ENCODE measurements at places on chromosomes 5 and 9.

- no peak for DNase-seq
These were observed 116.7 kb upstream of the PITX1 start for GRCh38 chr5:135150767-135151166.

DNA sequence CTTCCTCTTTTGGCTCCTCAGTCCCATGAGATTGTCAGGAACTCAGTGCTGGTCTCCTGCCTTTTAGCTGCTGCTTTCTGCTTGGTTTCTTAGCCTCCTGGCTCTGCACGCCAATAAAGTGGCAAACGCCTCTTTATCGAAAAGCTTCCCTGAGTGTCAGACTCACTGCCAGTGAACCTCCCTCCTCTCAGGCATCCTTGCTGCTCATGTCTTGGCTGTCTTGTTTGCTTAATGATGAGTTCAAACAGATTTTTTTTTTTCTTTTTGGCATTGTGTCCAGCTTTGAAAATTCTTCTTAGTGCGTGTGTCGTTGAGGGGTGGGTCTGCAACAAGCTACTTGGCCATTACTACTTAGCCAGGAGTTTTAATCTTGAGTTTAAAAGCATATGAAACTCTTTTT lies 14.9 kb downstream of the RASGRF2 start:
- no peak for DNase-seq

GRCh38 chr9:133589454-133590227 lies 19.5 kb downstream of the FAM163B start:
- DNase-seq = peak; percentile 79

DNA sequence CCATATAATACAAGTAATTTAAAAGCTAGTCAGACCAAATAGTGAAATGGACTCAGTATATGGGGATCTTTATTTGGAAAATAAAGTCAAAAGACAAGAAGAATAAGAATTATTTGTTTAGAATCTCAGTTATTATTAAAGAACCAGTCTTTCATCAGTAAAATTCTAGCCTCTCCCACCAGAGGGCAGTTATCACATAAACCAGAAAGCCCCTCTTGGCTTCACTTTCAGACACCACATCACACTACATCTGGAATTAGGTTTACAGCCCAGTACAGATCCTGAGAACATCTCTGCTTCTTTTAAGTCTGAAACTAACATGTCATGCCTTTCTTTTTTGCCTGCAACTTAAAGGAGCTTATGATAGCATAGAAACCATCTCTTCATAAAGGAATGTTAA lies 12.2 kb upstream of the HSPB3 start:
- no peak for DNase-seq

GRCh38 chr5:3389471-3390026 lies 206.1 kb upstream of the IRX1 start:
- no peak for DNase-seq

DNA sequence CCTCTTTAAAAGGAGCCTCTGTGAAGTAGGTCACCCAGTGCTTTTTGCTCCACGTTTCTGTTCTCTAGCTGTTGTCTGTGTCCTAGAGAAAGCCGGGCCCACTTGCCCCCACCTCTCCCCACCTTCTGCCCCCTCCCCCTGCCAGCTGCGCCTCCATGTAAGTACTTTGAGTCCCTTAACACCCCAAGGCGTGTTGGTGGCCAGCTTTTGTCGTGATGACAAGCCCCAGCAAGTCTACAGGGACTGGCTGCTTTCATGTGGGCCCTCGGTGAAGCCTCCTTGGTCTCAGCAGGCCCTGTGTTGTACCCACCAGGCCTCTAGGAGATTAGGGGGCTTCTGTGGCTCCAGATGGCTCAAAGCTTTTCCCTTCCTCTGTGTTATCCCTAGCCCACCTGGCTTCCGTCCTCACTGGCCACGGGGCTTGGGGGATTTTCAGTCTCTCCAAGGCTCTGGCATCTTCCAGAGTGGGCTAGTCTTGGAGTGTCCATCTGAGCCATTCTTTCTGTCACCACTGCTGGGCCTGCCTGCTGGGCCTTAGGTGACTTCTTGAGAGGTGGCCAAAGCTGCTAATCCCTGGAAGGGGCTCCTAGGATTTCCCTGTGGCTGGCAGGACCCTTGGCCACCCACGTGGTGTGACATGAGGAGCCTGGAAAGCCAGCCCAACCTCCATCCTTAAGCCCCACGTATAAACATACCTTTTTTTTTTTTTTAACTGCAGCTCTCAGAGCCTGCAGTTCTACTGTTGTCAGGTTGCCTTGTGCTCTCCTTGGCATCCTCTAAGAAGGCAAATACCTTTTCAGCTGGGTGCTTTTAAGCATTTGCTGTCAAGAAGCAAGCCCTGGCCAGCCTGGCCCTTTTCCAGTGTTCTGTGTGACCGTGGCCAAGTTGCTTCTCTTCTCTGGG lies 1.1 kb upstream of the NDST1 start:
- no peak for DNase-seq

DNA sequence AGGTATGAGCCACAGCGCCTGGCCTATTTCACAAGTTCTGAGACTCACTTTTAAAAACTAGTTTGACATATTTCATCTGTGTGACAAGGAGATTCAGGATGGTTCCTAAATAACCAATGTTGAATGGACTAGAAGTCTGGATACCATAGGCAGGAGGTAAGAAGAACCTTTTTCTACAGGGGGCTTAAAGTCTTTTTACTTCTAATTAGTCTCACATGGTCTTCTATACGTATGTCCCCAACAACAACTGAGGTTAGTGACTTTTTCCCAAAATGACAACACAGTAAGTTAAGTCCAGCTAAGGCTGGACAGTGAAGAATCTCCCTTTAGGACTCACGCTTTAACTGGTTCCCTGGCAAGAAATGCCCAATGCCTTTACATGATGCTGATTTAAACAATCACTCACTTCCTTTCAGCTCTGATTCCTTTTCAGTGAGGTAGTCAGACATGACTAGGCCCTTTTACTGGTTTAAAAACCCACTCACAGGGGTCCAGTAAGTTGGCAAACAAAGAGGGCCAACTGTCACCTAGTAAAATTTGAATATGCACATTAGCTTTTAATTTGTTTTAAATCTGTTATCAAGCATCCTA lies 12.1 kb upstream of the HAUS6 start:
- DNase-seq = no peak

GRCh38 chr9:127136081-127136879 lies 13.8 kb upstream of the ANGPTL2 start:
- no peak for DNase-seq

GRCh38 chr9:126558051-126558665 lies 55.6 kb upstream of the LMX1B start:
- DNase-seq = peak; percentile 81
